ENCODE measurements at places on chromosomes 1 and 21. TPM values are rescaled to one million over a fixed set of nuclear protein-coding genes. Genes with fewer than 3 reads are reported as not detected.

DNA sequence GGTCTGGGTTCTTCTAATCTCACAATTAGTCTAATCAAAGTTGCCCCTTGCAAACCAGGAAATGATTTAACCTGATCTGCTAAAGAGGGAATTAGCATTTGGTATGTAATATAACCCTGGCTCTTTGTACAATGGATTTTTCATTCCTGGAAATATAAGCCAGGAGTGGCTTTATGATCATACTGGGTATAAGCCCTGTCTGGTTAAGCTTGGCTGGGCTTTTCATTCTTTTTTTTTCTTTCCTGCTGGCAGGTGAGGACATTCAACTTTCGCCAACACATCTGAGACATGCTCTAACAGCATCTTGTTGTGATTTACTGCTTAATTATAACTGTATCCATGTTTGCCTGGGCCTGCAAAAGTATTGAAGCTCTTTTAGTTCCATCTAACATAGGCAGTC, 20.4 kb upstream of the SDE2 start:
- no peak for DNase-seq

DNA sequence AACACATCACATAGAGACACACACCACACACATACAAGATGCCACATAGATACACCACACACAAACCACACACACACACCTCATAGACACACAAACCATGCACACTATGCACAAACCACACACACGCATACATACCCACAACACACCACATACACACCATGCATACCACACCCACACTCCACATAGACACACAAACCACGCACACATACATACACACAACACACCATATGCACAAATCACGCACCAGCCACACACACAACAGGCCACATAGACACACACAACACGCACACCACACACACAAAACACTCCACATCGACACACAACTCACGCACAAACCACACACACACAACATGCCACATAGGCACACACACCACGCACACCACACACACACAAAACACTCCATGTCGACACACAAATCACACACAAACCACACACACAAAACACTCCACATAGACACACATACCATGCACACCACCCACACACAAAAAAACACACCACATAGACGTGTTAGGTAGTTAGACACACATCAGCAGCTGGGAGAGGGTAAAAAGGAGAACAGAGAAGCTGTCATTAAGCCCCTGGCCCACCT, 49.5 kb upstream of the SLC19A1 start:
- no peak for DNase-seq

- no peak for DNase-seq
These were observed 269.0 kb downstream of the LTN1 start for GRCh38 chr21:28723646-28724045.

- DNase-seq: no peak
These were observed 25.9 kb downstream of the CACHD1 start for GRCh38 chr1:64495878-64496277.

DNA sequence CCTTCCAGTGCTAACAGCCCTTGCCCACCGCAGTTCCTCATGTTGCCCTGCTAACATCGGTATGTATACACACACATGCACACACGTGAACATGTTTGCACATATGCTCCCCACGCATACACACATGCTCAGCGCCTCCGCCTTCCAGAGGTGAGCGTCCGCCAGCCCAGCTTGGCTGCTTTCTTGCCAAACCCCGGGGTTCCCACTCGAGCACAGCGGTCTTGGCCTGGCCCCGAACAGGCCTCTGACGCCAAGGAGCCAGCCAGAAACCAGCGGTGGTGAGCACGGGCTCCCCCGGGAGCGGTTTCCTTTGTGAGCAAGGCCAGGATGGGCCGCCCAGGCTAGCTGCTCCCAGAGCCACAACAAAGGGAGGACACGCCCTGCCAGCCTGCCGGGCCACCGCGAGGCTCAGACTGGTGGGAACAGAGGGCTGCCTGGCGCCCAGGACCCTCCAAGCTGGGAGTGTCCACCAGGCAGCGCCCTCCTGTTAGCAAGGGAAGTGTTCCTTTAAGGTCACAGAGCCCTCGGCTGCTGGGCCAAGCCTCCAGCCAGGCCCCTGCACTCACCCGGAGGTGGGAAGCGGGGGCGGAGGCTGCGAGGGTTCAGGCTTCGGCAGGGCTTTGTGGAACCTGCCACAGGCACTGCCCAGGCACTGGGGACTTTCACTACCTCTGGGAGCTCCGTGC, 65.4 kb downstream of the ALPL start:
- DNase-seq: peak; percentile 88

DNA sequence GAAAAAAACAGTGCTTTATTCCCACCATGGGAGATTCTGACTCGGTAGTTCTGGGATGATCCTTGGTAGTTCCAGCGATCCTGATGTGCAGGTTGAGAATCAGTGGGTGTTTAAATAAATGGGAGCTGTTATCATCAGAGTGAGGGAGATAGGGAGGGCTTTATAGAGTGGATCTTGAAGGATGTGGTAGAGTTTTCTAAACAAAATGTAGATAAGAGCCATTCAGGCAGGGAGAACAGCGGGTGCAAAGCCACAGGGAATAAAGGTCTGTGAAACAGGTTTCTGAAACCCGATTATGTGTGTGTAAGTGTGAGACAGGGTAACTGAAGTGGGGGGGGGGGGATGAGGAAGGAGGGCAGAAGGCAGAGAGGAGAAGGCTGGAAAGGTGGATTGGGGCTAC, 75.8 kb upstream of the ADAR start:
- no peak for DNase-seq

DNA sequence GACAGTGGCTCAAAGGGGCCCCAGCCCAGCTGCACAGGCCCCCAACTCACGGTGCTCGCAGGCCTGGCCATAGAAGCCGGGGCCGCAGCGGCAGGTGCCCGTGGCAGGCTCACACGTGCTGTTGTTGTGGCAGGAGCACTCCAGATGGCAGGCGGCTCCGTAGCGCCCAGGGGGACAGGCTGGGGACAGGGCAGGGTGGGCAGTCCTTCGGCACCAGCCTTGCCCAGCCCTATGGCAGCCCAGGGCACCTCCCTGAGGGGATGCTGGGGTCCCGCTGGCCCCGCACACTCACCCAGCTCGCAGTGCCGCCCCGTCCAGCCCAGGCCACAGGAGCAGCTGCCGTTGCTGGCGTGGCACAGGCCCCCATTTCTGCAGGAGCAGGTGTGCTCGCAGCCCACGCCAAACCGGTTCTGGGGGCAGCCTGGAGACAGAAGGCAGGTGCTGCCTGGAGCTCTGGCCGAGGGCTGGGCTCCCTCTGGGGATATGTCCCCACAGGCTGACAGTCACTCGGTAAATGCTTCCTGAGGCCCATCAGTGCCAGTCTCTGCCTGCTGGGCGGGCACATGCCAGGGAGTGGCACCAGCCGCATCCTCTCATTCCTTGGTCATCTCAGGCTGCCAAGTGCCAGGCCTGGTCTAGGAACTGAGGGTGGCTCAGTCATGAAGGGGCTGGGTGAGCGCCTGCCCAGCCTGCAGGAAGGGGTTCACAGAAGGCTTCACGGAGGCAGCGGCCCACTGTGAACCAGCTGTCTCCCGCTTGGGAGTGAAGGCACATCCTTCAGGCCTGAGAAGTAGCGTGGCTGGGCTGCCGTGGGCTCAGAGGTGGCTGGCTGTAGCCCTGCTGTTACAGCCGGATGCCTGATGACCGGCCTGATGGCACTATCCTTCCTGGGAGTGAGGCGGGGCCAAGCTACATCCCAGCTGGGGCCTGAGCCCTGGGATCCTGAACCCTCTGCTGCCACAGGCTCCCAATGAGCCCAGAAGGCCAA, 40.1 kb downstream of the ARHGEF16 start:
- no peak for DNase-seq

- DNase-seq: no peak
These were observed 5.6 kb downstream of the ELK4 start for GRCh38 chr1:205626216-205626615.

GRCh38 chr1:18491168-18491567, 10.4 kb downstream of the KLHDC7A start:
- no peak for DNase-seq

DNA sequence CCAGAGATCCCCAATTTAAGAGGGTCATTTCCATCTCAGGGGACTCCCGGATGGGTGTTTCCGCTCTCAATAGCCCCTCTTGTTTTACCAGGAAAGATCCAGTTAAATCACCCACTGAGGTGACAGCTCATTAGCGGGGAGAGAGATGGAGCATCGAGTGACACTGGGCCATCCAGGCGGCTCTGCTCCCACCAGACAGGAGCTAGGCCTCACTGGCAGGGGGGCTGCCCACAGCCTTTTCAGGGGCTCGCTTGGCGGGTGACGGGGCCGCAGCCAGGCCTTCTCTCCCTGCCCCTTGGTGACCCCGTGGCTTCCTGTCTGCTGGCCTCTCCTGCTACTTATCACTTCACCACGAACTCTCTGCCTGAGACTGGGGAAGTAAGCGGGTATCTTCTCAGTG, 26.7 kb upstream of the SPSB1 start:
- DNase-seq: no peak

DNA sequence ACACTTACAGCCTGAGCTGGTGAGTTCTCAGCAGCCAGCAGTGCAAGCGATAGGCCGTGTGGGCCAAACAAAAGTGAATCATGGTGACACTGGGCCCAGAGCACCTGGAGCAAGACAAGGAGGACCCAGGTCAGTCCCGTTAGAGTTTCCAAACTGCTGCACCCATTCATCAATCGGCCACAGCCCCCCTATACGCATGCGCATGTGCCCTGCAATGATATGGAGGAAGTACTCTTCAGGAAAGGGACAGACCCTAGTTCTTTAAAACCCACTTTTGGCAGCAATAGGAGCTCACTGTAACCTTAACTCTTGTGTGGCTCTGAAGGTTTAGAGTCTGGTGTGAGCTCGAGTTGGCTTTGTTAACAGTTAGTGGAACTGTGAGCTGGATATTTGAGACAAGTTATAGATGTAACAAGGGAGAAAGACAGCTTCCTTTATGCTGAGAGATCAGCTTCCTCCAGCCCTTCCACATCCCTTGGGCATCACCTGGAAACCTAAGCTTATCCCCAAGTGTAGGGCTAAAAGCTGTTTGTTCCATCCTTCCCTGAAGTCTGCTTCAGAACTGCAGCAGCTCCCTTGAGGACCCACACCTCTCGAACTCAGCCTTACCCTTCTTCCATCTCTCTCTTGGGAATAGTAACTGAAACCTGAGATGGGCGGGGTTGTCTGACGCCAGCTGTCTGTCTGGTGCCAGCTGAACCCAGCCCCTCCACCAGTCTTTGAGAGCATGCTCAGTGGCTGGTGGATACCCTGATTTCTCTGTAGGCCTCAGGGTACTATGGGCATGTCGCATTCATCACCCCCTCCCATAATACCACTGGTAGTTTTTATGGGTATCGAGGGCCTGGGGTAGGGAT, 17.7 kb downstream of the NMNAT1 start:
- no peak for DNase-seq

DNA sequence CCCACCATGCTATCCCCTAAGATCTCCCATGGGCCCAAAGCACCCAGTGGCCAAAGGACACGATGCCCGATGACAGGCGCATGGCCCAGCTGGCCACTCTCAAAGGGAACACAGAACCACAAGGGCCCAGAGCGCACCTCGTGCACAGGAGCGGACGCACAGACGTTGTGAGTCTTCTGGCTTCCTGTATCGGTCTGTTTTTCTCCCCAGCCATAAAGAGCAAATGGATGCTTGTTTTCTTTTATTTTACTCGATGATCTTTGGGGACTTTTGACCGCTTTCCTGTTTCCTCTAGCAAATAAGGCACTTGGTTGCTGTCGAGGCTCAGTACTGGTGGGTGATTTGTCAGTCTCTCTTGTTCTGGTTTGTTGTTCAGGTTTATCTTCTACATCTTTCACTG, 16.2 kb downstream of the CCSAP start:
- DNase-seq: no peak

GRCh38 chr1:2250721-2251281, 22.7 kb downstream of the SKI start:
- DNase-seq: no peak

- no peak for DNase-seq
These were observed 408.0 kb downstream of the DISC1 start for GRCh38 chr1:232034556-232034955.

DNA sequence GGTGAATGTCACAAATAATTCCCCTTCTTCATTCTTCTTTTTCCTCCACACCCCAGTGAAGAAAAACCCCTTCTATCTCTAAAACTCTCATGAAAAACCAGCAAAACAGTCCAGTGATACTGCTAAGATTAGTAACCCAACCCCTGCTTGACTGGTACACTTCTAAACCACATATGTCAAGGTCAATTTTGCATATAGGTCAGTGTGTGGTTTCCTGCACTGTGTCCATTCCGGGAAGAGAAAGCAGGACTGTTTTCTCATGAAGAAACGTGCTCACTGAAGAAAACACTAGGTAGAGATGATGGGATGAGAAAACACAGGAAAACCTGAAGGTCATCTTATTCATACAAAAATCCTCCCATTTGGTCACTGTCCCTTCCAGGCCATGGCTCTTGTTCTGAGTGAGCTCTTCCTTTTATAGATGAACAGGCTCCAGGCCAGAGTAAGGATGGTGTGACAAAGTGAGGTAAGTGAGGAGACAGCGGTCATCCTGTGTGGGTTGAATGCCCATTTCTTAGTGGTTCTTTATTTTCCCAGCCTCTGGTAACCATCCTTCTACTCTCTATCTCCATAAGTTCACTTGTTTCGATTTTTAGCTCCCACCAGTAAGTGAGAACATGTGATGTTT, 122.7 kb downstream of the FASLG start:
- DNase-seq: no peak

- DNase-seq: no peak
These were observed 3.2 kb upstream of the TMEM63A start for GRCh38 chr1:225885336-225885735.

DNA sequence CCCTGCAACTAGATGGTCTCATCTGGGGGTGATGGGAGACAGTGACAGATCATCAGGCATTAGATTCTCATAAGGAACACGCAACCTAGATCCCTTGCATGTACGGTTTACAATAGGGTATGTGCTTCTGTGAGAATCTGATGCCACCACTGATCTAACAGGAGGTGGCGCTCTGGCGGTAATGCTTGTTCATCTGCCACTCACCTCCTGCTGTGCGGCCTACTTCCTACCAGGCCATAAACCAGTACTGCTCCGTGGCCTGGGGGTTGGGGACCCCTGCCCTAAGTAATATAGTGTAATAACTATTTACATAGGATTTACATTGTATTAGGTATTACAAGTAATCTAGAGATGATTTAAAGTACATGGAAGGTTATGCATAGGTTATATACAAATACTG, 134.9 kb downstream of the CLEC20A start:
- no peak for DNase-seq

DNA sequence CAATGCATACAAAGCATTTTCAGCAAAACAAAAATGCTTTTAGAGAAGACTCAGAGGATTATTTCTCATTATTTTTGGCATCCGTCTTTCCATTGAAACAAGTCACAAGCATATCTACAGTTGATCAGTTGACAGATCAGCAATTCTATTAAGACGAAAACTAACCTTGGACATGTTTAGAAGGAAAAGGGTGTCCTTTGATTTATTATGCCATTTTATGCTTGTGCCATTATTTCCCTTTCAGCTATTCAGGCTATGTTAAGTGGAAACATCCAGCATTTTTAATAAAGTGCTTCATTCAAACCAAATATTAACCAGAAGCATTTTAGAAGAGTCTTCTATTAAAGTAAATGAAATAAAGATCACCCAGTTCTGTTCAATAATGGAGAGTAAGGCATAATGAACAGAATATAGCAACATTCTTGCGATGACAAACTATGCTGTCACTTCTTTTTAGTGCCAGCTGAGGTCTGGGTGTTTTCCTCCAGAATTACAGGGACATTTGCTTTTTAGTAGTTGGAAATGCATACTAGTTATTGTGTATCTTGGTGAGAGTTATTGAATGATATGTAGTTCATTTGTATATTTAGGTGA, 481.4 kb downstream of the PLA2G4A start:
- no peak for DNase-seq

ELF3 gene
- 8.5 TPM for total RNA-seq

All from left cardiac atrium (tissue), 4 donors.